ENCODE measurements at places on chromosomes 3 and 15. TPM values are rescaled to one million over a fixed set of nuclear protein-coding genes. Genes with fewer than 3 reads are reported as not detected.

GRCh38 chr3:124257336-124257864 is 265.5 kb upstream of the ROPN1 start:
- H3K4me3 ChIP-seq, result no peak overlapping the region
- peaks cover 34% of the 10 kb centered on the region for H3K4me1 ChIP-seq
- H3K36me3 ChIP-seq, result no peaks in the 10 kb centered on the region
- DNase-seq, result no peak

TMOD3 gene
- 30.9 TPM for total RNA-seq

EFCC1 gene
- 1.5 TPM for total RNA-seq

LOXL1 gene
- total RNA-seq, result 31.9 TPM

Data from left ventricle myocardium inferior (tissue), 1 donor.